ENCODE measurements at places on chromosomes 5 and 9. TPM values are rescaled to one million over a fixed set of nuclear protein-coding genes. Genes with fewer than 3 reads are reported as not detected.

The NSMF gene
- 0.07 TPM for polyA plus RNA-seq

The MEGF10 gene
- polyA plus RNA-seq: 0.55 TPM

The DMRT3 gene
- polyA plus RNA-seq: not detected

The SPATA31E1 gene
- polyA plus RNA-seq: not detected

The ZDHHC11B gene
- polyA plus RNA-seq: 5.4 TPM

The FBN2 gene
- 0.03 TPM for polyA plus RNA-seq

The PCDHGC5 gene
- polyA plus RNA-seq: 0.34 TPM

The ROR2 gene
- polyA plus RNA-seq: not detected

The CCDC127 gene
- polyA plus RNA-seq: 22.3 TPM

The MEGF9 gene
- polyA plus RNA-seq: 68.6 TPM

The CCDC69 gene
- polyA plus RNA-seq: 6.6 TPM

The RIOK2 gene
- 82.9 TPM for polyA plus RNA-seq

The CORO2A gene
- not detected for polyA plus RNA-seq

The GABRA6 gene
- 21.4 TPM for polyA plus RNA-seq

The UQCRQ gene
- polyA plus RNA-seq: 1,974 TPM

The TLX3 gene
- not detected for polyA plus RNA-seq

The SLC9A3 gene
- polyA plus RNA-seq: 2.3 TPM

The LECT2 gene
- not detected for polyA plus RNA-seq

The N4BP3 gene
- polyA plus RNA-seq: 0.43 TPM

The EDIL3 gene
- 168 TPM for polyA plus RNA-seq
